ENCODE measurements at places on chromosomes 11 and 22. TPM values are rescaled to one million over a fixed set of nuclear protein-coding genes. Genes with fewer than 3 reads are reported as not detected.

GRCh38 chr11:123073343-123074057 lies 11.6 kb upstream of the HSPA8 start:
- H3K4me1 ChIP-seq, result no peaks in the 10 kb centered on the region
- H3K36me3 ChIP-seq, result no peaks in the 10 kb centered on the region
- H3K4me3 ChIP-seq, result no peak overlapping the region
- no peak for DNase-seq
- H3K27me3 ChIP-seq, result no peaks in the 10 kb centered on the region

- H3K27ac ChIP-seq, result no peak overlapping the region
- no peak for DNase-seq
- no peaks in the 10 kb centered on the region for H3K4me1 ChIP-seq
- H3K4me3 ChIP-seq, result no peak overlapping the region
Measured at GRCh38 chr11:96044747-96045146, 120.8 kb upstream of the MTMR2 start.

- H3K36me3 ChIP-seq, result peaks cover 2% of the 10 kb centered on the region
- H3K4me3 ChIP-seq, result no peak overlapping the region
- peak overlapping the region; percentile 61 for H3K27ac ChIP-seq
- H3K4me1 ChIP-seq, result peaks cover 58% of the 10 kb centered on the region
- DNase-seq, result peak; percentile 52
Measured at GRCh38 chr11:64854534-64855502, 10.4 kb upstream of the CDC42BPG start.

- no peaks in the 10 kb centered on the region for H3K36me3 ChIP-seq
- H3K4me1 ChIP-seq, result no peaks in the 10 kb centered on the region
- H3K27ac ChIP-seq, result no peak overlapping the region
- no peaks in the 10 kb centered on the region for H3K27me3 ChIP-seq
Measured at GRCh38 chr11:77999446-78000030, 5.1 kb upstream of the INTS4 start.

GRCh38 chr11:85823816-85824215 lies 12.9 kb upstream of the SYTL2 start:
- peaks cover 13% of the 10 kb centered on the region for H3K4me1 ChIP-seq
- H3K27me3 ChIP-seq, result no peaks in the 10 kb centered on the region
- H3K36me3 ChIP-seq, result no peaks in the 10 kb centered on the region

- H3K36me3 ChIP-seq, result no peaks in the 10 kb centered on the region
- DNase-seq, result no peak
- no peak overlapping the region for H3K4me3 ChIP-seq
- no peaks in the 10 kb centered on the region for H3K27me3 ChIP-seq
- no peaks in the 10 kb centered on the region for H3K4me1 ChIP-seq
- no peak overlapping the region for H3K27ac ChIP-seq
Measured at GRCh38 chr11:128942272-128942612, 429 bp downstream of the TP53AIP1 start.

GRCh38 chr11:73285721-73286120 lies 13.6 kb downstream of the P2RY6 start:
- H3K36me3 ChIP-seq, result no peaks in the 10 kb centered on the region
- no peak overlapping the region for H3K4me3 ChIP-seq
- H3K4me1 ChIP-seq, result no peaks in the 10 kb centered on the region
- H3K27ac ChIP-seq, result no peak overlapping the region
- no peaks in the 10 kb centered on the region for H3K27me3 ChIP-seq
- DNase-seq, result no peak

DNA sequence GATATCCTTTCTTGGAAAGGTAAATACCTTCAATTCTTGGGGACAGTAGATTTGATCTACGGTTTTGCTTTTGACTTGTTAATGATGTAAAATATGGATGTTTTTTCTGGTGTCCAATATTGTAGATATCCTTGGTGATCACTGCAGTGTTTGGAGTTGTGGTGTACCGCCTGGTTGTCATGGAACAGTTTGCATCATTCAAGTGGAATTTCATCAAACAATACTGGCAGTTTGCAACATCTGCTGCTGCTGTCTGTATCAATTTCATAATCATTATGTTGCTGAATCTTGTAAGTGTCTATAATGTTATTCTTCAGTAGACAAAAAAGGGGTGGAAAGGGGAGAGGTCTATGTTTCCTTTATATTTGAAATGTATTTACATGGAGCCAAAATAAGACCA lies 27.4 kb upstream of the MUC15 start:
- no peaks in the 10 kb centered on the region for H3K4me1 ChIP-seq
- H3K27me3 ChIP-seq, result no peaks in the 10 kb centered on the region
- H3K36me3 ChIP-seq, result no peaks in the 10 kb centered on the region

DNA sequence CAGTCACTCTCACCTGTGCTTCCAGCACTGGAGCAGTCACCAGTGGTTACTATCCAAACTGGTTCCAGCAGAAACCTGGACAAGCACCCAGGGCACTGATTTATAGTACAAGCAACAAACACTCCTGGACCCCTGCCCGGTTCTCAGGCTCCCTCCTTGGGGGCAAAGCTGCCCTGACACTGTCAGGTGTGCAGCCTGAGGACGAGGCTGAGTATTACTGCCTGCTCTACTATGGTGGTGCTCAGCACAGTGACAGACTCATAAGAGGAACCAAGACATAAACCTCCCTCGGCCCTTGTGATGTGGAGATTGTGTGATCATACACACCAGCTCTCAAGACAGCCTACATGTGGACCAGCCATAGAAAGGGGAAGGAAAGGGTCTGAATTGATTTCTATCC lies 113.3 kb downstream of the ZNF280B start:
- H3K36me3 ChIP-seq, result no peaks in the 10 kb centered on the region
- H3K27ac ChIP-seq, result no peak overlapping the region
- DNase-seq, result no peak
- H3K27me3 ChIP-seq, result no peaks in the 10 kb centered on the region
- H3K4me3 ChIP-seq, result no peak overlapping the region

- no peak for DNase-seq
- no peaks in the 10 kb centered on the region for H3K36me3 ChIP-seq
- H3K27ac ChIP-seq, result peak overlapping the region; percentile 75
- H3K4me3 ChIP-seq, result peak overlapping the region; percentile 39
- no peaks in the 10 kb centered on the region for H3K4me1 ChIP-seq
- peaks cover 50% of the 10 kb centered on the region for H3K27me3 ChIP-seq
Measured at GRCh38 chr22:45503816-45504372, 1.2 kb downstream of the FBLN1 start.

- DNase-seq, result peak; percentile 20
- H3K4me3 ChIP-seq, result no peak overlapping the region
- H3K27ac ChIP-seq, result no peak overlapping the region
Measured at GRCh38 chr22:36902143-36902926, 11.1 kb upstream of the CSF2RB start.

GRCh38 chr11:47992959-47993820 lies 12.8 kb downstream of the PTPRJ start:
- no peaks in the 10 kb centered on the region for H3K27me3 ChIP-seq
- H3K36me3 ChIP-seq, result no peaks in the 10 kb centered on the region
- DNase-seq, result no peak
- H3K27ac ChIP-seq, result no peak overlapping the region
- no peak overlapping the region for H3K4me3 ChIP-seq

- no peaks in the 10 kb centered on the region for H3K4me1 ChIP-seq
- no peak for DNase-seq
- H3K4me3 ChIP-seq, result no peak overlapping the region
Measured at GRCh38 chr22:25174156-25174887, 25.3 kb upstream of the CRYBB3 start.

DNA sequence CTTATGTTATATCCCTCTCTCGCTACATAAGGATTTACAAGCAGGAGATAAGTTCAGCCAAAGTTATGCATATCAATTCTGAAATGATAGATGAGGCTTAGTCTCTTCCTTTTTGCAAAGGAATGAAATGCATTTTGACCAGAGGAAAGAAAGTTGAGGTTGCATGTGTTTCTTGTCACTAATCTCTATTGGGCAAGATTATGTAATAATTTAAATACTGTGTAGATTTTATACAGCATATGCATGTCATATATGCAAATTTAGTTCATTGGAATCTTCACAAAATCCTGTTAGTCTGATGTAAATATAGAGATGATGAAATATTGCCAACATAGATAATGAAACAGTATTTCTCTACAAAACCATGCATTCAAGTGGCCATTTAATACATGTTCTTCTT lies 858.7 kb upstream of the RAG2 start:
- H3K4me3 ChIP-seq, result no peak overlapping the region
- H3K27ac ChIP-seq, result no peak overlapping the region
- H3K36me3 ChIP-seq, result no peaks in the 10 kb centered on the region
- no peaks in the 10 kb centered on the region for H3K4me1 ChIP-seq
- DNase-seq, result no peak

- H3K4me1 ChIP-seq, result no peaks in the 10 kb centered on the region
- no peak for DNase-seq
- H3K27ac ChIP-seq, result no peak overlapping the region
- H3K4me3 ChIP-seq, result no peak overlapping the region
- H3K36me3 ChIP-seq, result peaks cover 31% of the 10 kb centered on the region
Measured at GRCh38 chr11:112306230-112306629, 45.6 kb upstream of the PLET1 start.

Gene DLG2
- total RNA-seq, result 14.6 TPM

Gene PKDREJ
- total RNA-seq, result not detected

Gene VPREB3
- not detected for total RNA-seq

Gene BAIAP2L2
- total RNA-seq, result 2.1 TPM

Gene MIAT
- total RNA-seq, result 0.66 TPM

Gene IFITM10
- total RNA-seq, result 19.8 TPM

Gene SLC17A6
- not detected for total RNA-seq

Gene NLRP10
- total RNA-seq, result 0.60 TPM

Gene NXPE1
- total RNA-seq, result not detected

Gene CSF2RB
- total RNA-seq, result 5.7 TPM

Gene OVOL1
- not detected for total RNA-seq

Gene BEST1
- total RNA-seq, result 52.5 TPM

All from tibial nerve (tissue), 4 donors.